ENCODE measurements at places on chromosomes 4 and X.

- no peak for DNase-seq
These were observed 71.9 kb downstream of the RBM47 start for GRCh38 chr4:40557736-40558135.

GRCh38 chr4:17962171-17962570 is 59.4 kb downstream of the LCORL start:
- DNase-seq, result no peak

GRCh38 chrX:115138040-115138439 is 51.2 kb upstream of the RBMXL3 start:
- DNase-seq, result no peak

DNA sequence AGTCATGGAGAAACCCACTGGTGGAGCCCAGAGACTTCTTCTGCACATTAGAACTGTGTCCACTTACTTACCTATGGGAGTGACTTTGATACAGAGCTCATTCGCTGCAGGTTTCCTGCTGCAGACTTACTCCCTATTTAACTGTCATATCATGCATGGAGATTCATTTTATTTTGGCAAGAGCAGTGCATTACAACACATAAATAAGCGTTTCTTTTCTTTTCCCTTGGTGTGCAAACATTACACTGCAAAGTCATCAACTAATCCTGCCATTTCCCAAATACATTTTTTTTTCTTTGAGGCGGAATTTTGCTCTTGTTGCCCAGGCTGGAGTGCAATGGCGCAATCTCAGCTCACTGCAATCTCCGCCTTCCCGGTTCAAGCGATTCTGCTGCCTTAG is 230.9 kb upstream of the SFRP2 start:
- DNase-seq, result no peak

GRCh38 chrX:70398899-70399298 is 24.2 kb upstream of the GDPD2 start:
- no peak for DNase-seq

DNA sequence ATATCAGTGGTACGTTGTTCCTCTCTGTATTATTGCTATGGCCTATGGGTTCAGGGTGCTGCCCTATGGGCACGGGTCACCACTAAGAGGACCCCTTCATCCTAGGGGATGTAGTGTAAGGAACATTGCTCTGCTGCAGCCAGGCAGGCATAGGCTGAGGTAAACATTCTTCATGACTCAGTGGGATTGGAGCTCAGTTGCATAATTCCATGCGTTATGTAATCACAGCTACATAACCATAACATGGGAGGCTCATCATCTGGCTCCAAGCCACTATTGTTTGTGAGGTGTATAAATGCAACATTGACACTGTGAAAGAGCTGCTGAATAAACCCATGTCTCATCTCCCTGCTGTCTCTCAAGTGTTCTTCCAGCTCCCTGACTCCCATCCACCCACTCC is 375.2 kb downstream of the MAGEE1 start:
- no peak for DNase-seq

GRCh38 chr4:154472858-154473257 is 18.7 kb downstream of the DCHS2 start:
- DNase-seq, result no peak
